ENCODE measurements at places on chromosomes 13 and 19.

- no peak for DNase-seq
Measured at GRCh38 chr13:108168929-108169328, 46.4 kb downstream of the LIG4 start.

GRCh38 chr13:40275636-40276035, 390.8 kb downstream of the FOXO1 start:
- DNase-seq, result no peak

GRCh38 chr19:334296-335071, 10.1 kb downstream of the MIER2 start:
- no peak for DNase-seq

- DNase-seq, result no peak
Measured at GRCh38 chr13:98476538-98476966, 100.4 kb downstream of the STK24 start.

GRCh38 chr19:48987323-48987722, 5.8 kb downstream of the GYS1 start:
- no peak for DNase-seq

- DNase-seq, result no peak
Measured at GRCh38 chr19:41421314-41421713, 5.9 kb downstream of the B3GNT8 start.

All from COR-L47 (cell line).